Ovary (tissue), 10 donors: ENCODE measurements at places on chromosomes 7 and 10. TPM values are rescaled to one million over a fixed set of nuclear protein-coding genes. Genes with fewer than 3 reads are reported as not detected.
A peak's percentile ranks its signal among the peaks of the same experiment; 100 is the strongest.

- DNase-seq: no peak
Observed at GRCh38 chr10:114276671-114277070, 37.6 kb downstream of the VWA2 start.

GRCh38 chr10:47295411-47295810 is 4.6 kb upstream of the GDF10 start:
- no peak for DNase-seq

The NEUROD6 gene
- not detected for total RNA-seq

GRCh38 chr10:5445006-5445405 is 32.6 kb downstream of the NET1 start:
- no peak for DNase-seq

The ADAM8 gene
- 4.4 TPM for total RNA-seq

The NPFFR1 gene
- 1.1 TPM for total RNA-seq

- DNase-seq: no peak
Observed at GRCh38 chr7:98771519-98771918, 98.3 kb downstream of the TMEM130 start.

DNA sequence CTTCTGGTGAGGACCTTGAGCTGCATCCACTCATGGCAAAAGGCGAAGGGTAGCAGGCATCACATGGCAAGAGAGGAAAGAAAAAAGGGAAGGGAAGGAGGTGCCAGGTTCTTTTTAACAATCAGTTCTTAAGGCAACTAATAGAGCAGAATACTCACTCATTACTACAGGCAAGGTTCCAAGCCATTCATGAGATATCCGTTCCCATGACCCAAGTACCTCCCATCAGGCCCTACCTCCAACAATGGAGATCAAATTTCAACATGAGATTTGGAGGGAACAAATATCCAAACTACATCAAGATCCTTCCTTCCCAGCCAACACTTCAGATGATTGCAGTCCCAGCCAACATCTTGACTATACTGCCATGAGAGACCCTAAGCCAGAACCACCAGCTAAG is 38.9 kb upstream of the YAE1 start:
- DNase-seq: no peak

GRCh38 chr7:47132471-47132870 is 449.4 kb downstream of the TNS3 start:
- no peak for DNase-seq

GRCh38 chr10:88062798-88063472 is 199.5 kb downstream of the PTEN start:
- no peak for DNase-seq

DNA sequence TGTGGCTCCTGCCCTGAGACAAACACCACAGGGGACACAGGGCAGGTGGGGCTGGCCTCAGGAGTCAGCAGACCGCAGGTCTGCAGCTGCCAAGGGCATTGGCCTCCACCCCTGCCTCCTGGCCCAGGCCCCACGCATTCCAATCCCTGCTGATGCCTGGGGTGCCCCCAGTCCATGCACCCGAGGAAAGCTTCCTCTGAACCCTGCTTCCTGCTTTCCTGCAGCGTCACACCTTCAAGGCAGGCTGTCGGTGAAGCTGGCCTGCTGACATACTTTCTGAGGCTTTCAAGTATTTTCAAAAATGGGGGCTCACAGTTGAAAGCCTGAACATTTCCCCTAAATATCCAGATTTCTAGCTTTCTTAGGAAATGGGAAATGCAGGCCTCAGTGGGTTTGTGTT is 22.5 kb upstream of the ANTXRL start:
- no peak for DNase-seq

DNA sequence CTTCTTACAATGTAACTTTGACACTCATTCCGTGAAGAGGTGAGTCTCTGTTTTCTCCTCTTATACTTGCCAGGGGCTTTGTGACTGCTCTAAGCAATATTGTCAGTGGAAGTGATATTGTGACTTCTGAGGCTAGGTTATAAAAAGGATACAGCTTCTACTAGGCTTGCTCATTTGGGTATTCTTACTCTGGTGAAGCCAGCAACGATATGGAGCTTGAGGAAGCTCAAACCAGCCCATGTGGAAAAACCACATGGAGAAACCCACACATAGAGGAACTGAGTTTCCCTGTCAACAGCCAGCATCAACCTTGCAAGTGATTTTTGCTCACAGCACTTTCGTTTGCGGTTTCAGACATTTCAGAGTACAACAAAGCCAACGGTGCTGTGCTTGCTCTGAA is 149.6 kb upstream of the SEMA3E start:
- DNase-seq: no peak

DNA sequence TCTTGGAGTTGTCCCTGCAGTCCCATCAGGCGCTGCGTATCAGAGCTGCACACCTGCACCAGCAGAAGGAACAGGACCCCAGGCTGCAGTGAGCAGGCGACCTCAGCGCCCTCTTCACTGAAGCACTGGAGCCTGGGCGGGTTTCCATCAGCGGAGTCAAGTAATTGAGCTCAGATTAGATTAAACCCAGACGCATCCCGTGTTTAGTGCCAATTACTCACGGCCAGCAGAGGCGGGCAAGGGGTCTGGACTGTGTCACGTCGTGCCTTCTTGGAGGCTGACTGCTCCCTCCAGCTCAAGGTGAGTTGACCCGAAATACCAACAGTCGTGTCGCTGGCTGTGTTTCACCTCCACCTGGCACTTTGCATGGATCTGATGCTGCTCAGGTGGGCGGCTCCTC is 123.6 kb downstream of the CXCL12 start:
- no peak for DNase-seq

GRCh38 chr10:70575486-70575873 is 27.1 kb downstream of the PRF1 start:
- peak; percentile 41 for DNase-seq

- DNase-seq: no peak
Observed at GRCh38 chr7:85023066-85023712, 163.7 kb downstream of the SEMA3D start.

DNA sequence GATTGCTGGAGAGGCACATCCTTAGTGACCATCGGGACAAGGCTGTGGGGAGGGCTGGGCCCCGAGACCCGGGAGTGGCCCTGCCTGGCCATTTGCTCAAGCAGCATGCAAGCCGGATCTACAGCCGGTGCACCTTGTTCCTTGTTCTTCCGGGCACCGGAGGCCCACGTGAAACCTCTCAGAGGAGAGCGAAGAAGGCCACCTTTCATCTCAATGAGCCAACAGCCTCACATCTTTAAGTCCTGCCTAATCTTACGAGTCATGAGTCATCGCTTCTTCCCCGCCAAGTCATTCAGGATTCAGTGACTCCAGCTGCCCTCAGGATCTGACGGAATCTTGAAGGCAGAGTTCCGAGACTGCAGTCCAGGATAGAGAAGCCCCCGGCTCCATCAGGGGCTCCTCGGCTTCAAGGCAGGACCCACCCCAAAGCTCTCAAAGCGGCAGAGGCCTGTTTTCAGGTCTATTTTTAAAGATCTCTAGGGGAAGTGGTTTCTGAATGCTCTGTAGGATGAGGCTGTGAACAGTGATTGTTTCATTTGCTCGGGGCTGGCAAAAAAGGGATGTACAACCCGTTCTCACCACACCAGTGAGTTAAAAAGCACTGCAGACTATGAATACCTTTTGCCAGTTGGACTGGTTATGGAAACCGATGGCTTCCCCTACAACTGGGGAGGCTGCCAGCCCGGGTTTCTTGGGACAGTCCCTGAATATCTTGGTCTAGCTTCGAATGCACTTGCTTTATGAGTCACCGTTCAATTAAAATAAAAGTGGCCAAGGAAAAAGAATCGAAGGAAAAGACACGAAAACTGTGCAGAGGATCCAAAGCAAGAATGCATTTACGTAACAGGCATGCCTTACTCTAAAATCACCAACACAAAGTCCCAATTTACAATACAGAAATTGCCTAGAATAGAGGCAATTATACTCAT is 57.2 kb upstream of the ECHDC3 start:
- DNase-seq: peak; percentile 77

The KCNMA1 gene
- 74.5 TPM for total RNA-seq

GRCh38 chr10:80413271-80413996 is 5.1 kb downstream of the PRXL2A start:
- peak; percentile 27 for DNase-seq

- no peak for DNase-seq
Observed at GRCh38 chr10:60414877-60415585, 25.4 kb upstream of the ANK3 start.

The BTRC gene
- total RNA-seq: 31.4 TPM

GRCh38 chr10:71842422-71842821 is 8.6 kb downstream of the PSAP start:
- DNase-seq: no peak

DNA sequence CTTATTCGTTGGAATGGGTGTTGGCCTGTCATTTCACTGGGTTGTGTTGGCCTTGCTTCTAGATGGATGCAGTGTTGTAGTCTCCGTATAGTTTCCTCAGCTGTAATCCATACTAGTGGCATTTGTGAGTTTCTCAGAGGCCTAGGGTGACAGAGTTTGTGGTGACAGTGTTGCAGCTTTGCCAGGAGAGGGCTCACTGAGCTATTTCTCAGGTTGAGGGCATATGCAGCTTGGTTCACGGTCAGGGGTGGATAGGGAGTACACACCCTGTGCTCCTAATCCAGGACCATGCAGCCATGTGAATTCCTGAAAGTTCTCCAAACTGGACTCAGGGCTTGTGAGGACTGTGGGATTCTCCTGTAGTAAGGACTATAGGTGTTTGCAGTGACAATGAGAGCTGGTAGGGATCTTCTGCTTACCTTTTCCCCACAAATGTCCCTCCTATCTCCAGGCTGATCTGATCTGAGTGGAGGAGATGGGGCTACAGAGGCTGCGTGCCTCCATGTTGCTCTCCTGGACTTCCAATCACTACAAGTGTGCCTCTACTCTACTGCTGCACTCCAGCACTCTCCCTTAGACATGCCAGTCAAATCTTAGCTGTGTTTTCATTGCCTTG is 229.0 kb downstream of the STK31 start:
- DNase-seq: no peak

- no peak for DNase-seq
Observed at GRCh38 chr7:103541026-103541425, 95.0 kb upstream of the SLC26A5 start.

GRCh38 chr7:7256731-7257274 is 74.5 kb downstream of the C1GALT1 start:
- DNase-seq: no peak

DNA sequence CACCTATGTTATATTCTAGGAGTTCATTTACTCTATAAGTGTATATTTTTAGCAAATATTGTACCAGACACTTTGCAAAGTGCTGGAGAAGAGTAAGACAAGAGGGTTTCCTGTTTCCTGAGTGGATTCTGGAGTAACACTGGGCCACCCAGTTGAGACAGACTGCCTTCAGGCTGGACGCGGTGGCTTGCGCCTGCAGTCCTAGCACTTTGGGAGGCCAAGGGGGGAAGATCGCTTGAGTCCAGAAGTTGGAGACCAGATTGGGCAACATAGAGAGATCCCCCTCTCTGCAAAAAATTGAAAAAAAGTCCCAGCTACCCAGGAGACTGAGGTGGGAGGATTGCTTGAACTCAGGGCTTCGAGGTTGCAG is 772 bp upstream of the ZSCAN25 start:
- no peak for DNase-seq

GRCh38 chr7:4762121-4763055 is 13.0 kb upstream of the AP5Z1 start:
- no peak for DNase-seq

DNA sequence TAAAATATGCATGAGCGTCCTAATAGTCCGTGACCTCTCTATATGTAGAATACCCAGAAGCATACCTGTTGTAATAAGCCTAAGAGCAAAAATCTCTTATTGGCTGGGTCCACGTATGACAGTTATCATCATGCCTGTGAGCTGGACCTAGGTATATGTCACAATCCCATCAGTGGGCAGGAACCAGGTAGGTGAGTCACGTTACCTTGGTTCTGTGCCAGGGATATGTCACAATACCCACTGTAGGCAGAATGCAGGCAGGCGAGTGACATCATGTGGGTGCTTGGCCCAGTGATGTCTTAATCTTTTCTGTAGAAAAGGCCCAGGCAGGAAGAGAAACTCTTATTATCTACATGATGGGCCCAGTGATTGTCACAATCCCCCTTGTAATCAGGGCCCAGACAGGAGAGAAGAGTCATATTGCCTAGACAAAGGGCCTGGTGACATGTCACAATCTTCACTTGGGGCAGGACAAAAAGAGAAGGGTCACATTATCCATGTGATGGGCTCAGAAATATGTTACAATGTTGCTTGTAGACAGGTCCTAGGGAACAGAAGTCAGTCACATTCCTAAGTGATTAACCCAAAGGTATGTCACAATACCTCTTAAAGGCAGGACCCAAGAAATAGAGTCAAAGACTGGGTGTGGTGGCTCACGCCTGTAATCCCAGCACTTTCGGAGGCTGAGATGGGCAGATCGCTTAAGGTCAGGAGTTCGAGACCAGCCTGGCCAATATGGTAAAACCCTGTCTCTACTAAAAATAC is 12.9 kb upstream of the ZNF736 start:
- DNase-seq: no peak

- no peak for DNase-seq
Observed at GRCh38 chr7:89073776-89074175, 278.2 kb upstream of the TEX47 start.
